CD8-positive, alpha-beta memory T cell (primary cell): ENCODE measurements at places on chromosomes 5 and 9. TPM values are rescaled to one million over a fixed set of nuclear protein-coding genes. Genes with fewer than 3 reads are reported as not detected.
A peak's percentile ranks its signal among the peaks of the same experiment; 100 is the strongest.

Gene SLC6A19
- not detected for total RNA-seq

Gene CORO2A
- 5.1 TPM for total RNA-seq

GRCh38 chr5:141517880-141518617 lies 29.2 kb downstream of the PCDHGC5 start:
- H3K4me1 ChIP-seq: peaks cover 20% of the 10 kb centered on the region
- no peak overlapping the region for H3K4me3 ChIP-seq
- DNase-seq: no peak
- no peaks in the 10 kb centered on the region for H3K27me3 ChIP-seq
- peaks cover 68% of the 10 kb centered on the region for H3K36me3 ChIP-seq

DNA sequence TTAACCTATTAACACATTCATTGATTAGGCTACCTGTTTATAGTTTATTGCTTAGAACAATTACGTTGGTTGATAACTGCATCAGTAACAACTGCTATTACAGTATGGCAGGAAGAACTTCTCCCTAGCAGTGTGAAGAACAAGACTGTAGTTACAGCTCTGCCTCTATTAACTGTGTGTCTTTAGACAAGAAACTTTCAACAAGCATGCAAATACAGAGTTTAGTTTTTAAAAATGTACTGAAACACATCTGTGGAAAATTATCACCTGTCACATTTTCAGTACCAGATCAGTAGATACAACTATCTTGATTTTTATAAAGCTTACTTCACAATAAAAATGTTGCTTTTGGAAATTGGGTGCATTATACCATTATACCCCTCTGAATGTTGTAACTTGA lies 22.2 kb downstream of the ELL2 start:
- no peak overlapping the region for H3K27ac ChIP-seq
- H3K4me3 ChIP-seq: no peak overlapping the region
- DNase-seq: no peak
- no peaks in the 10 kb centered on the region for H3K4me1 ChIP-seq

Gene CAVIN4
- 0.20 TPM for total RNA-seq

- DNase-seq: no peak
- H3K27ac ChIP-seq: no peak overlapping the region
- H3K27me3 ChIP-seq: no peaks in the 10 kb centered on the region
- no peaks in the 10 kb centered on the region for H3K4me1 ChIP-seq
Measured at GRCh38 chr9:120946259-120946658, 19.7 kb upstream of the TRAF1 start.

Gene ANKRD20A1
- total RNA-seq: not detected

- H3K27ac ChIP-seq: no peak overlapping the region
- DNase-seq: no peak
- H3K4me1 ChIP-seq: no peaks in the 10 kb centered on the region
- H3K36me3 ChIP-seq: no peaks in the 10 kb centered on the region
Measured at GRCh38 chr5:14172149-14172795, 29.1 kb downstream of the TRIO start.

Gene TLX3
- total RNA-seq: not detected

- H3K36me3 ChIP-seq: no peaks in the 10 kb centered on the region
- no peaks in the 10 kb centered on the region for H3K27me3 ChIP-seq
- H3K4me3 ChIP-seq: peak overlapping the region; percentile 74
- peak; percentile 38 for DNase-seq
- H3K27ac ChIP-seq: peak overlapping the region; percentile 38
Measured at GRCh38 chr9:137030538-137031527, 1.1 kb downstream of the FUT7 start.

DNA sequence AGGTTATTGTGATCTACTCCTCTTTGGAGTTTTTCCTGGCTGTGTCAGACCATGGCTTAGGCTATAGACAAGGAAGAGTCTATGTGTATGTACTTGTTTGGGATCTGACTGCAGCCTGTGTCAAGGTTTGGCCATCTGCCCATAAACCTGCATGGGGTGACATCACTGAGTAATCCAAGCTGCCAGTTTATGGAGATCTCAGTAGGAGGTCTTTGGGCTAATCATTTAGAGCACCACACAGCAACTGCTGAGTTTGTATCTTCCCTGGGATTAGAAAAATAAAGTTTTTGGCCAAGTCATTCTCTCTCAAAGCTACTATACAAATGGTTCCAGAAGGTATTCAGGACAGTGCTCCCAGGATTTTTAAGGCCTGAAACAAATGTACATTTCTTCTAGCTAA lies 65.5 kb upstream of the HSPB3 start:
- no peaks in the 10 kb centered on the region for H3K36me3 ChIP-seq
- no peak overlapping the region for H3K4me3 ChIP-seq
- DNase-seq: no peak
- peak overlapping the region; percentile 52 for H3K27ac ChIP-seq

GRCh38 chr5:119315516-119315949 lies 40.3 kb upstream of the TNFAIP8 start:
- DNase-seq: no peak
- H3K4me3 ChIP-seq: no peak overlapping the region
- no peaks in the 10 kb centered on the region for H3K27me3 ChIP-seq
- H3K36me3 ChIP-seq: no peaks in the 10 kb centered on the region
- peaks cover 94% of the 10 kb centered on the region for H3K4me1 ChIP-seq

Gene PCDHGA7
- total RNA-seq: 0.09 TPM

DNA sequence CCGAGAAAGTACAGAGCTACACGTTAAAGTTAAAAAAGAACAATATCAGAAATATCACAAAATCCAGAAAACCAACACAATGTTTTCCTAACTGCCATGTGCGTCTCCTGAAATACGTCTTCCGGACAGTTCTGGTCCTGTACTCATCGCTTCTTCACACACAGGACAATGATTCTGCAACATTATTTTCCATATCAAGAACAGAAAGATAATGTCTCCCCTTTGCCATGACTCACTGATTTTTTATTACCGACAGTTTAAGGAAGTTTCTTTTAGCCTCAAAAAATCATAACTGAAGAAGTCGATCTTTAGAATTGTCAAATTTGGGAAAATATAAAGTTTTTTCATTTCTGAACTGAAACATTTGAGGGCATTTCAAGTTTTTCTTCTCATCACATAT lies 2.5 kb downstream of the TBC1D9B start:
- no peaks in the 10 kb centered on the region for H3K27me3 ChIP-seq
- H3K36me3 ChIP-seq: no peaks in the 10 kb centered on the region
- DNase-seq: no peak
- no peak overlapping the region for H3K27ac ChIP-seq
- H3K4me1 ChIP-seq: peaks cover 17% of the 10 kb centered on the region

GRCh38 chr9:110214090-110214489 lies 6.1 kb upstream of the C9orf152 start:
- no peak overlapping the region for H3K27ac ChIP-seq
- no peak for DNase-seq
- H3K4me3 ChIP-seq: no peak overlapping the region
- H3K36me3 ChIP-seq: no peaks in the 10 kb centered on the region

DNA sequence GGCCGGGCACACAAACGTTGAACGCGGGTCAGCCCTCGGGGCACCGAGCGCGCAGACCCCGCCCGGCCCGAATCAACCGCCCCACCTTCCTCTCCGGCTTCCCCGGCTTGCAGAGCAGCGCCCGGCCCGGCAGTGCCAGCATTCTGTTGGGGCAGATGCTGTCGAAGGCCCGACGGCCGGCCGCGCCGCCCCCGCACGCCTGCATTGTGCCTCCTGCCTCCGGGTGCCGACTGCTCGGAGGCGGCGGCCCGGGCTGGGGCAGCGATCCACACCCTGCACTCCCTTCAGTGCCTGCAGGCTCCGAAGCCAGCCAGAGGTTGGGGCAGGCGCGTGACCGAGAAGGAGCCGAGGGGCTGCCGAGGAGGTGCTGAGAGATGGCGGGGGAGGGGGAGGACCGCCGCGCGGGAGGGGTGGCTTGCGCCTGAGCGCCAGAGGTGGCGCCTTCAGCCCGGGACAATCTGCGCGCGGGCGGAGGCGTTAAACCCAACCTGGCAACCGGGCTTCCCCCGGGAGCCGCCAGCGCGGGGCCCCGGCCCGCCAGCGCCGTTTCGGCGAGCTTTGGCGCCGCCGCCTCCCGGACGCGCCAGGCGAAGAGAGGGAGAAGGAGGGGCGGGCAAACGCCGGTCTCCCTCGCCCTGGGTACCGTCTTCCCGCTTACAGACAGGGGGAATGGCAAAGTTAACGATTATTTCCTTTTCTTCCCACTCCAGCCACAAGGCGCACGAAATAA lies at the start of gene MCIDAS:
Gene MCIDAS (minus strand): TSS at position 382 of the 730 bp plus-strand sequence. CDS start 177 bp downstream, at position 205.
- peak; percentile 59 for DNase-seq
- H3K27ac ChIP-seq: no peak within 1 kb of the TSS
- no peak within 1 kb of the TSS for H3K4me3 ChIP-seq
- peaks cover 39% of the 10 kb centered on the region for H3K4me1 ChIP-seq
- no peaks in the 10 kb centered on the region for H3K36me3 ChIP-seq
- peaks cover 87% of the 10 kb centered on the region for H3K27me3 ChIP-seq

Gene ADCY2
- not detected for total RNA-seq

GRCh38 chr9:100890321-100890720 lies 138.2 kb upstream of the PLPPR1 start:
- H3K27me3 ChIP-seq: no peaks in the 10 kb centered on the region
- no peak overlapping the region for H3K27ac ChIP-seq
- H3K4me3 ChIP-seq: no peak overlapping the region
- no peak for DNase-seq

GRCh38 chr9:109401169-109401989 lies 80.5 kb upstream of the EPB41L4B start:
- no peaks in the 10 kb centered on the region for H3K36me3 ChIP-seq
- no peak overlapping the region for H3K4me3 ChIP-seq
- no peaks in the 10 kb centered on the region for H3K4me1 ChIP-seq
- no peak for DNase-seq

Gene TXNDC8
- total RNA-seq: not detected

DNA sequence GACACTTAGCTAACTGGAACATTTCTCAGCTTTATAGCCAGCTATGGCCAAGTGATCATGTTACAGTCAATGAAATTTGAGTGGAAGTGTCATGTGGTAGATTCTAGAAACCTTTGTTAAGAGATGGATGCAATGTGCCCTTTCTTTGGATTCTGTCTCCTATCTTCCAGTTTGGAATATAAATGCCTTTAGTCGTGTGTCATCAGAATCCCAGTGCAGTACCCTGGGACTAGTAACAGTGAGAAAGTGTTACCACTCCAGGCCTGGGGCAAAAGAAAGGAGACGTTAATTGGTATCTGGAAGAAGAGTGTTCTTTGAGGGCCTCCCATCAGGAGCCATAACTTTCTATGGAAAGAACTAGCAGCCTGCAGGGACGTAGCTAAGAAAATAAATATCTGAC lies 149.6 kb downstream of the SNX18 start:
- H3K36me3 ChIP-seq: no peaks in the 10 kb centered on the region
- no peak for DNase-seq
- peaks cover 15% of the 10 kb centered on the region for H3K4me1 ChIP-seq
- no peak overlapping the region for H3K4me3 ChIP-seq
- no peaks in the 10 kb centered on the region for H3K27me3 ChIP-seq

DNA sequence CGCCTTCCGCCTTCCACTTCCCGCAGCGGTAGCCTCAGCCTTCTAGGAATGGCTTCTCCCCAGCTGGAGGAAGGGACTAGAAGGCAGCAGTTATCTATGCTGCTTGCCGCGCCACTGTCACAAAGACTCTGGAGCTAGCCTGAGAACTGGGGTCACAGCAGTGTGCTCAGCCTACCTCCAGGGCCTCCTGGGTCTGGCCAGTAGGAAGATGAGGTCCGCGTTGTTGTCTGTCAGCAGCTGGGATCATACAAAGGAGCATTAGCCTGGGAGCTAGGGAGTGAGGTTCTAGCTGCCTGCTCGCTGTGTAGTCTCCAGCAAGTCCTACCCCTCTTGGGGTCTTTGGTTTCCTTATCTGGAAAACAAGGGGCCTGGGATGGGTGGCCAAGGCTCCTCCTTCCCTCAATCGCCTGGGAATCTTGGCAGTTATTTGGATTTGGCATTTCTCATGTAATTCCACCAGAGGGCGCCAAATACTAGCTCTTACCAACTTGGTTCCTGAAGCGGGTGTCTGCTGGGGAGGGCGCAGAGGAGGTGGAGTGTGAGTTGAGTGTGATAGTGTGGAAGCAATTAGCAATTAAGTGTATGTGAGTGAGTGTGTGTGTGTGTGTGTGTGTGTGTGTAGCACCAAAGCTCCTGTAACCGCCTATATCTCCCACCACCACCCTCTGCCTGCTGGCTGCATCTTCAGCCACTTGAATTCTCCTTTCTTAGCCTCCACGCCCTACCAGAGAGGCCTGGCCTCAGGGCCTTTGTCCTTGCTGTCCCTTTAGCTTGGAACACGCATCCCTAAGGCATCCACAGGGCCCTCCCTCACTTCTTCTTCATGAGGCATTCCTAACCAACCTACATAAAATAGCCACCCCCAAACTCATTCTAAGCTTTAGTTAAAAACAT lies 97.1 kb downstream of the ENTREP1 start:
- no peaks in the 10 kb centered on the region for H3K27me3 ChIP-seq
- H3K36me3 ChIP-seq: no peaks in the 10 kb centered on the region
- DNase-seq: peak; percentile 36
- no peaks in the 10 kb centered on the region for H3K4me1 ChIP-seq
- no peak overlapping the region for H3K4me3 ChIP-seq
- H3K27ac ChIP-seq: no peak overlapping the region

- no peaks in the 10 kb centered on the region for H3K4me1 ChIP-seq
- no peaks in the 10 kb centered on the region for H3K27me3 ChIP-seq
- H3K27ac ChIP-seq: no peak overlapping the region
- H3K36me3 ChIP-seq: no peaks in the 10 kb centered on the region
Measured at GRCh38 chr5:121691478-121691877, 160.2 kb upstream of the FTMT start.

Gene SLIT3
- total RNA-seq: 0.49 TPM

GRCh38 chr5:172843825-172844576 lies 9.9 kb downstream of the ERGIC1 start:
- no peak overlapping the region for H3K27ac ChIP-seq
- H3K36me3 ChIP-seq: peaks cover 4% of the 10 kb centered on the region
- peaks cover 6% of the 10 kb centered on the region for H3K4me1 ChIP-seq

- H3K27me3 ChIP-seq: no peaks in the 10 kb centered on the region
- no peaks in the 10 kb centered on the region for H3K4me1 ChIP-seq
- H3K36me3 ChIP-seq: no peaks in the 10 kb centered on the region
- no peak for DNase-seq
- no peak overlapping the region for H3K4me3 ChIP-seq
Measured at GRCh38 chr5:127056896-127057295, 16.4 kb downstream of the C5orf63 start.

GRCh38 chr5:107466233-107466769 lies 204.4 kb downstream of the EFNA5 start:
- no peaks in the 10 kb centered on the region for H3K27me3 ChIP-seq
- H3K36me3 ChIP-seq: no peaks in the 10 kb centered on the region
- DNase-seq: no peak
- H3K27ac ChIP-seq: no peak overlapping the region
- H3K4me3 ChIP-seq: no peak overlapping the region
- peaks cover 3% of the 10 kb centered on the region for H3K4me1 ChIP-seq

Gene FBN2
- total RNA-seq: 0.09 TPM

- peak; percentile 54 for DNase-seq
- peak overlapping the region; percentile 54 for H3K4me3 ChIP-seq
- peaks cover 64% of the 10 kb centered on the region for H3K4me1 ChIP-seq
- H3K27ac ChIP-seq: no peak overlapping the region
Measured at GRCh38 chr5:55101556-55102276, 730 bp upstream of the GZMA start.

Gene CDKN2AIPNL
- total RNA-seq: 42.2 TPM
